Activated T-cell treated with anti-CD3 and anti-CD28 coated beads, Interleukin-2, amount 50 U/mL, for 72 hours (primary cell): ENCODE measurements at places on chromosomes 6 and 20. TPM values are rescaled to one million over a fixed set of nuclear protein-coding genes. Genes with fewer than 3 reads are reported as not detected.

TGM2 gene
- 0.23 TPM for total RNA-seq

DNA sequence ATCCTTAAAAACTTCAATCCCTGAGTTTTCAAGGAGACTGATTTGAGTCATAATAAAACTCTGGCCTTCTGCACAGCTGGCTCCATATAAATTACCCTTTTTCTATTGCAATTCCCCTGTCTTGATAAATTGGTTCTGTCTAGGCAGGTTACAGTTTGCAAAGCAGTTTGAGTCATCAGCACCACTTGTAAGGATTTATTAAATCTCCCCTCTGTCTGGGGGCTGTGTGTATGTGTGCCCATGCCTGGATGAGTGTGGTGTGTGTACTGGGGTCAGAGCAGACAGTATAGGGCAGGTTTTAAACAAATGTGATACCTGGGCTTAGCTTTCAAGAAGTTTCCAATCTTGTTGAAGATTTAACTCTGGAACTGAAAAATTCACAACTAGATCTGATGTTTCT, 228.6 kb downstream of the FNDC1 start:
- no peak overlapping the region for H3K4me3 ChIP-seq
- no peak for DNase-seq
- H3K4me1 ChIP-seq = no peaks in the 10 kb centered on the region
- no peak overlapping the region for H3K27ac ChIP-seq

HLA-DPB1 gene
- 20.9 TPM for total RNA-seq

C20orf144 gene
- total RNA-seq = 0.17 TPM

DNA sequence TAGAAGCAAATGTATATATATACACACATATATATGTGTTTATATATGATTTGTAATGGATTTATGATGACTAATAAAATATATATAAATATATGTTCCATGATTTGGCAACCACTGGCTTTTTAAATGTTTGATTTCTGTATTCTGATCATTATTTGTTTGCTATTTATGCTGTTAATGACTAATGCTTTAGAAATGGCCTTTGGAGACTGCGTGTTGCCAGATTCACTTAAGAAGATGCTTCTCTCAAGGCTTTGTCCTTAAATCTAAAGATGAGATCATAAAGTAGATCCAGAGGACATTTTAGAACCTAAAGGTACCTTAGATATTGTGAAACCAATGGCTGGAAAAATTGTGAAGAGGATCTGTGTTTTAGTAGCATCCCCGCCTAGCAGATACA, 116.0 kb upstream of the SUPT3H start:
- no peak for DNase-seq
- H3K36me3 ChIP-seq = peaks cover 34% of the 10 kb centered on the region
- no peaks in the 10 kb centered on the region for H3K27me3 ChIP-seq
- H3K4me3 ChIP-seq = no peak overlapping the region

NELFE gene
- 71.5 TPM for total RNA-seq

ASIP gene
- total RNA-seq = not detected

DNA sequence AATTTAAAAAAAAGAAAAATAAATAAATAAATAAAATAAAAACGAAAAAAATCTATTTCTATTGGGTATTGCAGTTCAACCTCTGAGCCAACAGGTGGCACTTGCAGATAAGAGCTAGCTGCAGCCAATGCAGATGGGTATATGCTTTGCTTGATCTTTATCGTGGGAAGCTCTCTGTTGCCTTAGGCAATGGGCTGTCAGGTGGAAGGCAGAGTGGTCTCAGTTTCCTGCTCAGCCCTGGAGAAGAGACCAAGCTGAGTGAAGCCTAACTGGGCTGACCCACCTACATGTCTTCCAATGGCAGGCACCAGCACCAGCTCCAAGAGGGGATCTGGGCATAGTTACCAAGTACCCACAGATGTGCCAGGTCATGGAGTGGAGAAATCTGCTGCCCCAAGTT, 95.0 kb downstream of the AK9 start:
- H3K36me3 ChIP-seq = peaks cover 5% of the 10 kb centered on the region
- H3K4me1 ChIP-seq = peaks cover 5% of the 10 kb centered on the region
- no peaks in the 10 kb centered on the region for H3K27me3 ChIP-seq
- no peak for DNase-seq
- no peak overlapping the region for H3K4me3 ChIP-seq

GRCh38 chr6:17096652-17097051, 5.2 kb upstream of the STMND1 start:
- H3K4me1 ChIP-seq = peaks cover 3% of the 10 kb centered on the region
- H3K27ac ChIP-seq = no peak overlapping the region
- H3K27me3 ChIP-seq = peaks cover 48% of the 10 kb centered on the region
- H3K36me3 ChIP-seq = no peaks in the 10 kb centered on the region
- DNase-seq = no peak

DNA sequence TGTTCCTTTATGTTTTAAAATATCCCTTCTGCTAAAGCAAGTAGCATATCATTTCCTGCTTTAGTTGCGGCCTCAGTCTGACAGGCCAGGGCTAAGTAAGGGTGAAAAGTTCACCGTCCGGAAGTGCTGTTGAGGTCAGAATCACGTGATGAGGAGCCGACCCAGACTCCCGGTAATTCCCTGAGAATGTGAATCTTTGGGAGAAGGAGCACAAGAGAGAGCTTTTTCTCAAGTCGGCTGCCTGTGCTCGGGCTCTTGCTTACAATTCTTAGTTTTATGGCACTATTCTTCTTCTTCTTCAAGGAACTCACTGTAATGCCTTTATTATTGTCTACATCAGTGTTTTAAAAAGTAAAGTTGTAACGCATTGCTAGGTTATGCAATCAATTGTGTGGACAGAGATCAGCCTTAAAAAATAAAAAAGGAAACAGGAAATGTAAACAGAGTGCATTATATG, 309.3 kb downstream of the PRL start:
- DNase-seq = peak; percentile 8
- peaks cover 31% of the 10 kb centered on the region for H3K4me1 ChIP-seq
- peak overlapping the region; percentile 66 for H3K4me3 ChIP-seq
- H3K27ac ChIP-seq = peak overlapping the region; percentile 89
- H3K36me3 ChIP-seq = peaks cover 3% of the 10 kb centered on the region

FLRT3 gene
- total RNA-seq = not detected
